ENCODE measurements at places on chromosomes 2 and 18. TPM values are rescaled to one million over a fixed set of nuclear protein-coding genes. Genes with fewer than 3 reads are reported as not detected.

The SERPINB12 gene
- not detected for total RNA-seq

The RFTN2 gene
- not detected for total RNA-seq

The SLC40A1 gene
- 0.47 TPM for total RNA-seq

GRCh38 chr2:9570182-9571060 is 14.8 kb upstream of the ADAM17 start:
- no peak for DNase-seq

DNA sequence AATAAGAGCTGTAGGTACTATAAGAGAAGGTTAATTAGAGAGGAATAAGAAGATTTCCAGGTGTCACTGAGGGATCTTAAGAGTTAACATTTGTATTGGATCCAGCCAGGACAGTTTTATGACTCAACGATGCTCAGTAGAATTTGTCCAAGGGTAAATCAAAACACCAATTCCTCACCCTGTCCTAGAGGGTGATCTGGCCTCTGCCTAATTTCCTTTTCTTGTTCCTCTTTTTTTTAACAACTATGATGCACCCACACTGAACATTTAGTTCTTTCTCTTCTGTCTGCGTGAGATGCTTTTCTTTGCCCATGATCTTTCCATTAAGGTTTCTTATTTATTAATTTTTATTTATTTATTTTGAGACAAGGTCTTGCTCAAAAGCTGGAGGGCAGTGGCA is 92.0 kb downstream of the PMS1 start:
- DNase-seq = no peak

- DNase-seq = no peak
These were observed 29.4 kb upstream of the NCOA1 start for GRCh38 chr2:24461685-24462084.

- no peak for DNase-seq
These were observed 1267.1 kb downstream of the LRP1B start for GRCh38 chr2:140863713-140864112.

The TNFRSF11A gene
- total RNA-seq = 4.3 TPM

GRCh38 chr2:231717281-231718171 is 9.2 kb downstream of the PTMA start:
- DNase-seq = no peak

DNA sequence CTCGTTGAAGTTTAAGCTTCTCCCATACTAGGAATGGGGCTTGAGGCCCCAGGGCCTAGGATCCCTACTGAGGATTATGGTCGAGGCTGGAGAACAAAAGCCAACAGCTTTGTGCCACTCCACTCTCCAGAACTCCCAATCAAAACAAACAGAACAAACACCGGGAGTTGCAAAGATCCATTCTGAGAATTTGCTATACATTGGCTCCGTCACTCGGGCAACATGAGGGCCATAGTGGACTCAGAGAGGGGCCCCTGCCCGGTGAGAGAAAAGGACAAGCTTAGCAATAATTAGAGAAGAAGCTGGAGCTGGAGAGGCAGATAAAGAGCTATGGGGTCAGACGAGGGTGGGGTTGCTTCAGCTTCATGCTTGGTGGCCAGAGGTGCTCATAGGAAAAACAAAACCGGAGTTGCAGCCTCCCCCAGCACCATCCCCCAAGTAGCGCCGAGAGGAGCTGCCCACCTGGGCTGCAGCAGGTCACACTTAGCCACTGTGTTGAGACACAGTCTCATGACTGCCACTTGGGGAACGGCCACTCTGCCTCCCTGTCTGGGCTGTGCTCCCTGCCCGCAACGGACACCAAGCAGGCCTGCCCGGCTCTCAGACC is 142.3 kb upstream of the HAAO start:
- no peak for DNase-seq

The NGEF gene
- total RNA-seq = not detected

The FBXO48 gene
- 2.4 TPM for total RNA-seq

GRCh38 chr2:215660687-215661086 is 224.8 kb upstream of the FN1 start:
- DNase-seq = no peak

The CHAC2 gene
- 18.1 TPM for total RNA-seq

- no peak for DNase-seq
These were observed 113.6 kb downstream of the RNF144A start for GRCh38 chr2:7030810-7031209.

- no peak for DNase-seq
These were observed 549.9 kb upstream of the ACVR2A start for GRCh38 chr2:147294825-147295392.

DNA sequence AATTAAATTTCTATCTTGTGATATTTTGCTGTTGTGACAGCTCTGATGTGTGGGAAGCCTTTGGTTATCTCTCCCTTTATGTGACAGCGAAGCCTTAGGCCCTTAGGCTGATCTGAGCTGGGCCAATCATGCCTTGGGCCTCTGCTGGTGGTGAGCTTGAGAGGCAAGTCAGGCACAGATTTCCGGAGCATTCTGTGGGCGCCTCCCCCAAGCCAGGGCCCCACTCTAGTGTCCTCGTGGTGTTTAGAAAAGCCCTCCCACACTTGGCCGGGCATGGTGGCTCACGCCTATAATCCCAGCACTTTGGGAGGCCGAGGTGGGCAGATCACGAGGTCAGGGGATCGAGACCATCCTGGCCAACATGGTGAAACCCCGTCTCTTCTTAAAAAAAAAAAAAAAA is 239.8 kb downstream of the SH3RF3 start:
- DNase-seq = no peak

- DNase-seq = no peak
These were observed 17.0 kb downstream of the HNRNPA3 start for GRCh38 chr2:177229442-177230242.

The STARD7 gene
- total RNA-seq = 143 TPM

GRCh38 chr2:74764429-74765272 is 69.3 kb upstream of the HK2 start:
- no peak for DNase-seq

The RNF144A gene
- 87.0 TPM for total RNA-seq

The OXER1 gene
- not detected for total RNA-seq

The GALR1 gene
- total RNA-seq = not detected

The EMILIN1 gene
- 1.1 TPM for total RNA-seq

GRCh38 chr18:62037012-62037742 is 144.4 kb upstream of the RNF152 start:
- no peak for DNase-seq

The HOXD12 gene
- not detected for total RNA-seq

DNA sequence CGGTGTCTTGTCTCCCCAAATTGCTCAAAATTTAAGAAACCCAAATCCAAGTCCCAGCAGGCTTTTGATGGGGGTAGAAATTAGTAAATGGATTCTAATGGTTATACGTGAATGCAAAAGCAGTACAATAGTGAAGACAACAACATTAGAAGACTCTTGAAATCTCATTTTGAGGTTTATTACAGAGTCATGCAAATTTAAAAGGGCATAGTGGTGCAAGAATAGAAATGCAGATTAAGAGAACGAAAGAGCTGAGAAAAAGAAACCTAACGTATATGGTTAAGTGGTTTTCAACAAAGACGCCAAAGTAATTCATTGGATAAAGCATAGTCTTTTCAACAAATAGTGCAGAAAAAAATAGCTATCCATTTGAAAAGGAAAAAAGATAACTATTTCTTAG is 33.2 kb upstream of the CXXC1 start:
- no peak for DNase-seq

DNA sequence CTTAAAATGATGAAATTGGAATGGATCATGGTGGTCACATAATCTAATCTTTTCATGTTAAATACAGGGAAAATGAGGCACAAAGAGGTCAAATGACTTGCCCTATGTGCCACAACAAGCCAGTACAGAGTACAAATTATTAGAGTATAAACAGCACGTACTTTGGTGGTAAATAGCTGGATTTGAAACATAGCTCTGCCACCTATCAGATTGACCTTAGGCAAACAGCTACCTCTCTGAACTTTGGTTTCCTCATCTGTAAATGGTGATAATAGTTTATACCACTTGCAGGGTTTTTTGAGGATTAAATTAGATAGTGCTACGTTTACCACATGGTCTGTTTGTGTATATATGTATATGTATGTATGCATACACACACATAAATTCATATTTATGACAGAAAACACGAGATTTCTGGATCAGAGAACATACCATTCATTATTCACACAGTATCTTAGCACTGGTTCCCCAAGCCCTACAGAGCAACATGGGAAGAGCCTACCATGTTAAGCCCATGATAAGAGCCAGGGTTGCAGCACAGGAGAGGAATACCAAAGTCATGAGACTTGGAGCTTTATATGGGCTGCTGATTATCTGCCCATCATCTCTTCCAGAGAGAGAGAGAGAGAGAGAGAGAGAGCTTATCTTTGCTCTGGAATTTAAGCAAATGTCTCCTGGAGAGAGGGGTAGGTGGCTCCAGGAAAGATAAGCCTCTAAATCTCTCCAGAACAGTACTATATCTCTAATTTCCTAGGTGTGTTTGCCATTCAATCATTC is 73.5 kb downstream of the MDH1 start:
- no peak for DNase-seq

- DNase-seq = no peak
These were observed 129.8 kb downstream of the HNMT start for GRCh38 chr2:138094031-138094430.

DNA sequence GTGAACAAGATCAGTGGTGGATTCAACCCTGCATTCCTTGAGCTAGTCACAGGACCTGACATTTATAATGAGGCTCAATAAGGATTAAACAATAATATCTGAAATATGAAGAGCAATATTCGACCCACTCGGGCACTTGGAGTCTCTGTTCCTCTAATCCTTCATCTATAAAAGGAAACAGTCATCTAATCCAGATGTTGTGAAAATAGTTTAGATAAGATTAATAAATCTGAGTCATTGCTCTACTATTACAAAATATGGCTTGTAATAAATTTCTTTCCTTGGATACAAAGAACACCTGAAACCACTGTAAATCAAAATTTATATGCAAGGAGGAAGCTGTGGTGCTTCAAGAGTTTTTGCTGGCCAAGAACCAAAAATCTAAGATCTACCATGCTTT is 846.9 kb upstream of the ACVR2A start:
- no peak for DNase-seq

GRCh38 chr18:54387631-54388030 is 29.9 kb downstream of the C18orf54 start:
- no peak for DNase-seq

- DNase-seq = no peak
These were observed 4.9 kb upstream of the IL1B start for GRCh38 chr2:112841295-112842044.

DNA sequence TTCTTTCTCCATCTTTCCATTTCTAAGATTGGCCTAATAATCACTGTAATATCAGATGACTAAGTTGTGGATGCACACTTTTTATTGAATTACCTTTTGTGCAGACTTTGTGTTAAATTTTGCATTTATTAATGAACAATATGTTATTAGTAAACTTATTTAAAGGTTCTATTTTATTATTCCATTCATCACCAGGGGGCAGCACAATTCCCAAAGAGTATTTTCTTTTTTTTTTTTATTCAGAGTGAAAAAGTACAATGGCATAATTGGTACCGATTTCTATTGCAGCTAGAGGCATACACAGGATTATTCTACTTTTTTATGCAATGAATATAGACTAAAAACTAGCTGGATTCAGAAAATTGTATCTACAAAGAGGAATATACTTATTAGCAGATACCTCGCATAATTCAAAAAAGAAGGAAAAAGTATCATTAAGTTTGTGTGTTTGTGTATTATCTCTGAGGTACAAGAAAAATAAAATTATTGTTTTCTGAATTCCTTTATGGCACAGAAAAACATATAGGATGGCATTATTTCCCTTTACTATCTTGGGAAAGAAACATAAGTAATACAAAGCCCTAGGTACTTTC is 390.6 kb downstream of the ERBB4 start:
- no peak for DNase-seq

The SPDYA gene
- total RNA-seq = 1.2 TPM

- no peak for DNase-seq
These were observed 67.6 kb downstream of the LAMA3 start for GRCh38 chr18:23756590-23757436.

GRCh38 chr2:30655660-30656059 is 151.6 kb downstream of the CAPN13 start:
- DNase-seq = no peak

DNA sequence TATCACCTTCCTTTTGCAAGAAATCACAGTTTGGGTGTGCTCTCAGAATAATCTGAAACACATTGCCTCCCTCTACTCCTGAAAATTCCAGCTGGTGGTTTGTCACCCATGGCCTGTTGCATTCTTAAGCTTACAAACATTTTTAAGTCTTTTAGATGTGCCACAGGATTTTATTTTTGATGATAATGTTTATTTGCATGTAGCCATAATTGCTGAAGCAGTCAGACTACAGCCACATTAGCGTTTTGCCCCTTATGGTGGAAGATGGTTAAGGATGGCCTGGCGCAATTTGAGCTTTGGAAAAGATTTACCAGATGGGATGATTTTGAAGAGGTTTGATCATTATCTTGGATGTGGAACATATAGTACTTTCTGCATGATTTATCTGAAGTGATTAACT is 439.5 kb downstream of the MEIS1 start:
- DNase-seq = no peak

DNA sequence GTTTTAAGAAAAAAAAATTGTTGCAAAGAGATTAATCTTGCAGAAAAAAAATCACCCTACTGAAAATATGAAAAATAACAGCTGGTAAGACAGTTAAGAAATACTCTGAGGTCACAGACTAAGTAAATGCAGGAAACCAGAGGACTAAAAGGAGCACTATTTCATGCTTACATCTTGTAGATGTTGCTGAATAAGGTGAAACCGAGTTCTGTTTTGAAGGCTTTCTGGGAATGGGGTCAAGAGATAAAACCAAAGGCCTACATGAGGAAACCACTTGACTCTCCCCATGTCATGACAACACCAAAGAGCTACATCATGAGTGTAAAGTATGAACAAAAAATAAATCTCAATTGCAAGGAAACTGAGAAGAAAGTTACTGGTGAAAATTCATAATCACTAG is 197.6 kb downstream of the LRP1B start:
- DNase-seq = no peak

DNA sequence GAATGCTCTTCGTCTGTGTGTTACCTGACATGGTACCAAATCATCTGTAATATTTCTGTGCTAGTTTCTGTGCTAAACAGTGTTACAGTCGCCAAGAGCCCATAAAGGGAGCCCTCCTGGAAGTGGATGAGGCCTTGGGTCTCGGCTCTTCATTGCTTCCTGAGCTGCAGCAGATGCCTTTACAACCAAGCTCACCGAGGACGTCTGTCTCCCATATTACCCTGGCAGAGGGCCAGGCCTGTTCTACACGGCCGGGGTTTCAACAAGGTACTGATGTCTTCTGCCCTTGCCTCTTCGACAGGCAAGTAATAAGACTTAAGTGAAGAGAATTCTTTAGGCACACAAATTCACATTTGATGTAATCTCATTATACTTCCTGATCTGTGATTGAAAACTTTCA is 16.8 kb downstream of the RPL31 start:
- no peak for DNase-seq

DNA sequence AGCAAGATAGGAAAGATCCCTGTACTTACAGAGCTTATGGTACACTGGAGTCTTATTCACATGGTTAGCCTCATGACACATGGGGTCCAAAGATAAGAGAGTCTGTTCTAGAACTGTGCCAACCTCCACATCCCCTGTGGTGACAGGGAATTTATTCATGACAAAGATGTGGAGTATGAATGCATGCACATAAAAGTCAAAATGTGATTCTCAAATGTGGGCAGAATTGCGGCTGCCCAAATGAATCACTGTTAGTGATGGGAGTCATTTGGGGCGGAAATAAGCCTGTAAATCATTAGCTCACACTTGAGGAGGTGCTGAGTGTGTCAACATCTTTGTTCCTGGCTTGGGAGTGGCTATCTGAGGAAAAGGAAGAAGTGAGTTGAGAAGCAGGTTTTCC is 560.6 kb downstream of the SLC4A3 start:
- DNase-seq = no peak
